Glutamatergic neuron (in vitro differentiated cells): ENCODE measurements at places on chromosomes 16 and 17. TPM values are rescaled to one million over a fixed set of nuclear protein-coding genes. Genes with fewer than 3 reads are reported as not detected.

DNA sequence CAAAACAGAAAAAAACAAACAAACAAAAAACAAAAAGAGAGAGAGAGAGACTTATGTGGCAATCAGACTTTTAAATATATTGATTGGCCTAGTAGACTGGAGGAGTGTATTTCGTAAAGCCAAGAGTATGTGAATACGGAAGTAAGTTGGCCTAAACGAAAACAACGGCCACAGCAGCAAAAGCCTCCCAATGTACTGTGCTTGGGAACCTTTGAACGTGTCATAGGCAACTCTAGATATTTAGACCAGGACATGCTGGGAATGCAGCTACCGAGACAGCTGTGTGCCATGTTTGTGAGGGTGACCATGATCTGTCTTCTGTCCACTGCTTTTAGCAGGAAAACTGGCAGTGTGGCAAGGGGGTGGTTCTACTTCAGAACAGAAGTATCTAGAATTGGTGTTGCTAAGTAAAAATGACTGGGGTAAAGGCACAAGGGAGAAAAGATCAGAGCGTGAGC lies 7.4 kb downstream of the MAF start:
- H3K27ac ChIP-seq, result no peak overlapping the region
- H3K27me3 ChIP-seq, result peaks cover 3% of the 10 kb centered on the region
- H3K36me3 ChIP-seq, result no peaks in the 10 kb centered on the region

DNA sequence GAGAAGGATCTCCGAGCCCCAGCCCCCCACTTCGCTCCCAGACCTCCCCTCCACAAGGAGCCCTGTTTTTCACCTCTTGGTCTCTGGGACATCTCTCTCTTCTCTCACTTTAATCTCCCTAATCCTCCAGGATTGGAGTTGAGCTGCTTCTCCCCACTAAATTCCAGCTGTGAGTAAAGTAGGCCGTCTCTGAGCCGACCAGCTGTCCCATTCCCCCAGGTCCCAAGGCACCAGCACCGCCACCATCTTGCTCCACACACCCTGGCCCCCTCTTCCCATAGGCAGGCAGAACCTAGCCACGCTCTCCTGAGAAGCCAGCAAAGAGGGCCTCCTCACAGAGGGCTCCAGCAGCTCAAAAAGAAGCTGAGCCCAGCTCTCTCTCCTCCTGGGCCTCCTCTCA lies 878 bp downstream of the DLG4 start:
- H3K27ac ChIP-seq, result peak overlapping the region; percentile 66
- peak overlapping the region; percentile 89 for H3K4me3 ChIP-seq
- no peak for DNase-seq
- peaks cover 37% of the 10 kb centered on the region for H3K4me1 ChIP-seq
- peaks cover 22% of the 10 kb centered on the region for H3K27me3 ChIP-seq
- no peaks in the 10 kb centered on the region for H3K36me3 ChIP-seq

DNA sequence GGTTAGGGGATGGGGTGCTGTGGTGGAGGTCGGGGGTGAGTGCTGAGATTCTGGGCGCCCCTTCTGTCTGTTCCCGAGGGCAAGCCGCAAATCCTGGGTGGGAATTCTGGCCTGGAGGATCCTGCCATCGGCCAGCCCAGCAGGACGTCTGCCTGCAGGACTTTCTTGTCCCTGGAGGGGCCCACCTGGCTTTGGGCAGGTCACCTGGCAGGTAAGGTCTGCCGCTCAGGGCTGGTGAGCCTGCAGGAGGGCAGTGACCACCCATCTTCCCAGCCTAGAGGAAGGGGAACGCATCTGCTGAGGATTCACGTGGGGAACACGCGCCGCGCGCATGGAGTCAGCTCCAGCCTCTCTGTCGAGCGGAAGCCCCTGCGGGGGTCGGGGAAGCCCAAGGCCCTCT lies 5.4 kb downstream of the RNF222 start:
- no peak overlapping the region for H3K27ac ChIP-seq
- no peak for DNase-seq
- peaks cover 2% of the 10 kb centered on the region for H3K27me3 ChIP-seq
- H3K36me3 ChIP-seq, result no peaks in the 10 kb centered on the region

The TPSD1 gene
- not detected for total RNA-seq

The OR3A1 gene
- total RNA-seq, result 0.59 TPM
